ENCODE measurements at places on chromosomes 7 and 10. TPM values are rescaled to one million over a fixed set of nuclear protein-coding genes. Genes with fewer than 3 reads are reported as not detected.

CCDC146 gene
- 1.6 TPM for total RNA-seq

UCN3 gene
- total RNA-seq, result not detected

WIPF3 gene
- total RNA-seq, result not detected

A1CF gene
- not detected for total RNA-seq

TFPI2 gene
- 86.2 TPM for total RNA-seq

LRRC61 gene
- 2.0 TPM for total RNA-seq

DGKB gene
- total RNA-seq, result not detected

RADIL gene
- total RNA-seq, result 0.48 TPM

SLC29A3 gene
- 3.4 TPM for total RNA-seq

CSGALNACT2 gene
- total RNA-seq, result 9.8 TPM

HKDC1 gene
- not detected for total RNA-seq

GIMAP6 gene
- 171 TPM for total RNA-seq

WDFY4 gene
- total RNA-seq, result 1.3 TPM

MOGAT3 gene
- not detected for total RNA-seq

ANKRD61 gene
- not detected for total RNA-seq

AGMO gene
- 11.8 TPM for total RNA-seq

PIP4K2A gene
- total RNA-seq, result 28.8 TPM

ST8SIA6 gene
- 8.5 TPM for total RNA-seq

IL6 gene
- 3.7 TPM for total RNA-seq

AHR gene
- 117 TPM for total RNA-seq

ACBD7 gene
- 0.65 TPM for total RNA-seq

OR13A1 gene
- total RNA-seq, result not detected

HOXA11 gene
- total RNA-seq, result 2.9 TPM

CUZD1 gene
- 0.65 TPM for total RNA-seq

BMPER gene
- total RNA-seq, result 0.65 TPM

NPSR1 gene
- not detected for total RNA-seq

VSTM2A gene
- not detected for total RNA-seq

TAS2R4 gene
- 1.9 TPM for total RNA-seq

KLF14 gene
- not detected for total RNA-seq

TMED4 gene
- total RNA-seq, result 87.9 TPM

SMNDC1 gene
- total RNA-seq, result 7.2 TPM

BAIAP2L1 gene
- total RNA-seq, result 0.76 TPM

FAM200A gene
- total RNA-seq, result 5.7 TPM

Measured in vein endothelial cell (primary cell).